ENCODE measurements at places on chromosomes 13 and 19. TPM values are rescaled to one million over a fixed set of nuclear protein-coding genes. Genes with fewer than 3 reads are reported as not detected.

PDE4C gene
- total RNA-seq: 1.4 TPM

PGLYRP1 gene
- not detected for total RNA-seq

EDNRB gene
- 32.9 TPM for total RNA-seq

GPC5 gene
- 0.15 TPM for total RNA-seq
